Heart left ventricle (tissue), 16 donors: ENCODE measurements at places on chromosomes 2 and 18. TPM values are rescaled to one million over a fixed set of nuclear protein-coding genes. Genes with fewer than 3 reads are reported as not detected.

- no peaks in the 10 kb centered on the region for H3K27me3 ChIP-seq
- H3K27ac ChIP-seq = no peak overlapping the region
- no peak for DNase-seq
- no peaks in the 10 kb centered on the region for H3K4me1 ChIP-seq
- H3K4me3 ChIP-seq = no peak overlapping the region
Measured at GRCh38 chr2:148238561-148238960, 217.7 kb downstream of the MBD5 start.

AGXT gene
- not detected for total RNA-seq

DNA sequence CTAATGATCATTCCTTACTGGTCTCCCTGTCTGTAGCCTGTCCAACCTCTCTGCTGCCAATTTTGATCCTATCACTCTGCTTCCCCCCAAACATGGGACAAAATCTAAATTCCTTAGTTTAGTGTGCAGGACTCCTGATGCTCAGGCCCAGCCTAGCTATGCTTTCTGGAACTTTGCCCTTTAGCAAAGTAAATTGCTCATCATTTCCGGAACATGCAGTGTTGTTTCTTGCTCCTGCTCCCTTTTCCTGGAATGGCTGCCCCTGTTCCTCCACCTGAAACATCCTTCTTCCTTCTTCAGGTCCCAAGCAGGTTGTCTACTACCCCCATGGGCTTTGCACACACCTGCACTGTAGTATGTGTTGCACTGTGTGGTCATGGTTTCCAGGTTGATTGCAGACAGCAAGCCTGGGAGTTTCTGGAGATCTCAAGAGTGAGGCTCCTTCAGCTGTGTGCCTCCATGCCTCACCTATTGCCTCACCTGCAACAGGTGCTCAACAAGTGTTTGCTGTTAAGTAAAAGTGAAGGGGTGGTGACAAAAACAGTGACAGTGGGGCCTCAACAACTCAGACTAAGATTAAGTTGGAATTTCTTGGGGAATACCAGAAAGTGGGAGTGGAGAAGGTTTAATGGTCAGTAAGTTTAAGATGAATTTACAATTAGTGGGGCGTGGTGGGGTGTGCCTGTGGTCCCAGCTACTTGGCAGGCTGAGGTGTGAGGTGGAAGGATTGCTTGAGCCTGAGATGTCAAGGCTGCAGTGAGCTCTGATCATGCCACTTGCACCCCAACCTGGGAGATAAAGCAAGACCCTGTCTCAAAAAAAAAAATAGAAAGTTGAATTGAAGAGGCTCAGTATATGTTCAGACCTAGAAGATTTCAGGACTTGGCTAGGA lies 120.0 kb downstream of the DNAH6 start:
- no peaks in the 10 kb centered on the region for H3K36me3 ChIP-seq
- DNase-seq = no peak
- H3K27ac ChIP-seq = no peak overlapping the region
- no peak overlapping the region for H3K4me3 ChIP-seq
- H3K27me3 ChIP-seq = no peaks in the 10 kb centered on the region

DNA sequence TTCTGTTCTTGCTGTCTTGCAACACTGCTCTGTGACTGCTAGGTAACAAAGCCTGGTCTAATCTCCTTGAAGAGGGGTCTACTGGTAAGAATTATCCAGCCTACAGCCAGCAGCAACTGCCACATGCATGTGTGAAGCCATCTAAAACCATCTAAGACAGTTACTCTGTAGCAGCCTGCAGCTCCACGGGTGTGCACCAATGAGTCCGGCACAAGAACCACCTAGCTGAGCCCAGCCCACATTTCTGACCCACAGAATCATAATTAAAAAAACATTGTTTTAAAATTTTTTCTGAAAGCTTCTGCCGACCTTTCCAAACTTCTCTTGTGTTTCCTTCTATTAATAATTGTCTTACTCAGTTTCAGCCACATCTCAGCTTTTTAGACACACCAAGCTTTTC lies 102.8 kb downstream of the ZNF385B start:
- no peaks in the 10 kb centered on the region for H3K36me3 ChIP-seq
- no peaks in the 10 kb centered on the region for H3K4me1 ChIP-seq
- DNase-seq = no peak
- no peak overlapping the region for H3K27ac ChIP-seq
- H3K4me3 ChIP-seq = no peak overlapping the region

GRCh38 chr18:24740829-24741228 lies 280.4 kb downstream of the HRH4 start:
- no peaks in the 10 kb centered on the region for H3K4me1 ChIP-seq
- no peaks in the 10 kb centered on the region for H3K27me3 ChIP-seq
- no peak overlapping the region for H3K27ac ChIP-seq
- no peak overlapping the region for H3K4me3 ChIP-seq
- no peaks in the 10 kb centered on the region for H3K36me3 ChIP-seq

DNA sequence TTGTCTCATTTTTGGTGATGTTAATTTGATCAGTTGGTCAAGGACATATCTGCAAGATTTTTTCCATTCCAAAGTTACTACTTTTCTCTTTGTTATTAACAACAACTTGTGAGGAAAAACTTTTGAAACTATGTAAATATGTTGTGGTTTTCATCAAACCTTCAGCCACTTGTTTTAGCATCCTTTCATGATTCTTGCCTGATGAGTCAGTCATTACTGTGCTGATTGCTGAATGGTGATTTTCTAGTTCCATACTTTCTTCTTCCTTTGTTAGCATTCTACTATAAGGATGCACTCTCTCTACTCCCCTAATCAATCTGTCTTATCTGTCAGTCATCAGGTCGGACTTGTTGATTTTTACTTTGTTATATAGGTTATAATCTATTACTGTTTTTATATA lies 10.9 kb downstream of the TMEM87B start:
- no peak for DNase-seq
- H3K4me3 ChIP-seq = no peak overlapping the region
- H3K36me3 ChIP-seq = peaks cover 84% of the 10 kb centered on the region
- H3K27me3 ChIP-seq = no peaks in the 10 kb centered on the region
- H3K27ac ChIP-seq = no peak overlapping the region

GRCh38 chr2:230411570-230412370 lies 4.2 kb upstream of the SP100 start:
- no peaks in the 10 kb centered on the region for H3K27me3 ChIP-seq
- H3K27ac ChIP-seq = peak overlapping the region; percentile 97
- peak; percentile 75 for DNase-seq
- H3K4me1 ChIP-seq = peaks cover 50% of the 10 kb centered on the region

GNAL gene
- total RNA-seq = 5.9 TPM

DNAJC10 gene
- 50.9 TPM for total RNA-seq
